SHP77 treated with DMSO at 0.1 percent for 48 hours (cell line): ENCODE measurements at places on chromosomes 3 and 15.
A peak's percentile ranks its signal among the peaks of the same experiment; 100 is the strongest.

- DNase-seq = no peak
Observed at GRCh38 chr3:193190146-193190786, 50.8 kb upstream of the PLAAT1 start.

- no peak for DNase-seq
Observed at GRCh38 chr15:23760024-23760423, 72.9 kb upstream of the NDN start.

DNA sequence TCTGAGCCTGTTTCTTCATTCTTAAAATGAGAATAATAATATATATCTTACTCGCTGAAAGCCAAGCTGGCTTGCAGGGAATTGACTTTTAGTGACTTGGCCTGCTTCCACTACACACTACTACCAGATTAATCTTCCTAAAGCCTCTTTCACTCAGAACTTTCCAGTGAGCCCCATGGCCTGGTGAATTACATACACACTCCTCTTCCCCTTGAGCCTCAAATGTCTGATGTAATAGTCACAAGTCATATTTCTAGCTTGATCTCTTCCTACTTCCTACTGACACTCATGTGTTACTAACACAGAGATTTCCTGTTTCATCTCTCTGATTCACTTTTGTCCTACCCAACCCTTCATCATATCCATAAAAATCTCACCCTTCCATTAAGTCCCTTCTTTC, 82.7 kb upstream of the SOX2 start:
- no peak for DNase-seq

DNA sequence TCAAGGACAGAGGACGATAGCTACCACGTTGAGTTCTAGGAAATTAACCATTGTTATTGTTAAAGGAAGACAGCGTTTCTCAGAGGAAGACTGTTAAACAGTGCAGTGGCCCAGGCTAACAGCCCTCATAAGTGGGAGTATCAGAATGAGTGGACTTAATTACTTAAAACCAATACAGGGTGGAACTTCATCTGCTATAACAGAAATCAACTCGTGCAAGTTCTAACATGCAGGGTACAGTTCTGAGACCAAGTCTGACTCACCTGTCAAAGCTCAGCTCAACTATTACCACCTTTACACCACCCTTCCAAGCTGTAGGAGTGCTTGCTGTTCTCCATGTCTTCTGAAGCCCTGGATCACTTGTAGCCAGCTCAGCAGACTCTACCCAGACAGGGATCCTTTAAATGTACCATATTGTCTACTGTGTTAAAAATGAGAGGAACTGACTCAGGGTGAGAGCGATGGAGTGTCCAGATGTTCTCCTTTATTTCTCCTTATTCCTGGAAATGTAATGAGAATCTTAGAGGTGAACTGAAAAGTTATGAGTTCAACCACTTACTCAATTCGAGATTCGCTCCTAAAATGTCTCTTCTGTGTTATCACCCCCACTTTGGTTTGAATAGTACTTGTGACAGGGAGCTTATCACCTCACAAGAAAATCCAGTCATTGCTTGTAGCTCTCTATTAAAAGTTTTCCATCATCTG, 26.5 kb downstream of the CD86 start:
- DNase-seq = no peak

- peak; percentile 20 for DNase-seq
Observed at GRCh38 chr3:55205990-55206389, 278.1 kb upstream of the LRTM1 start.

DNA sequence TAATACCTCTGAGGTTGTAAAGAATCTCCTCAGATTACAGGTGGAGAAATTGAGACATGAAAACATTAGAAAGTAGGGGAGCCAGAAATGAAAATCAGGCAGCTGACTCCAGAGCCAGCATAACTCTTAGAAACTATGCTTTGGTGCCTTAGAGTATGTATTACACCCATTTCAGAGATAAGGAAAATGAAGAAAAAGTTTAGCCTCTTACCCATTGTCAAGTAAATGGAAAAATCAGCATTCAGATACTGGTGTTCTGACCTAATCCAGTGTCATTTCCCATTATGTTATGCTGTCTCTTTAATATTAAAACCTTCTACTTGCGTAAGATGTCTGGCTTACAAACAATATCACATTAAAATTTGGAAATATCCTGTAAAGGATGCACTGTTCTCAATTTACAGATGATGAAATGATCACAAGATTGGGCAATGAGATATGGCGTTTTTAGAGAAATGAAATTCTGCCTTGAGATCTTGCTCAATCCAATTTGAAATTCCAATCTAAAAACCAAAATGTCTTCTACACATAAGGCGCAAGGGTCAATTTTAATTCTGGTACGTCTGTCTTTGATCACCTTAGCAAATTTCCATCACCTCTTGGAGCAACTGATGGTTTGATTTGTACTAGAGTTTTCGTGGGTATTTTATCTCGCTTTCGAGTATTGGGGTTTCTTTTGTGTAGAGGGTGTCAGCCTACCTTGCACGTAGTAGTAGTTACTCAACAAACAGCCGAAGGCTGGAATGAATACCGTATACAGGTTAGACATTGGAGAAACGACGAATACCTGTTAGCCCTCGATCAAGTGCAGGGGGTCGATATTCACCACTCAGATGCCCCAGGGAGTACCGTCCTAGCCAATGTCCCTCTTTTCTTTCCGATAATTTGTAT, 902 bp upstream of the ZCWPW2 start:
- DNase-seq = no peak

DNA sequence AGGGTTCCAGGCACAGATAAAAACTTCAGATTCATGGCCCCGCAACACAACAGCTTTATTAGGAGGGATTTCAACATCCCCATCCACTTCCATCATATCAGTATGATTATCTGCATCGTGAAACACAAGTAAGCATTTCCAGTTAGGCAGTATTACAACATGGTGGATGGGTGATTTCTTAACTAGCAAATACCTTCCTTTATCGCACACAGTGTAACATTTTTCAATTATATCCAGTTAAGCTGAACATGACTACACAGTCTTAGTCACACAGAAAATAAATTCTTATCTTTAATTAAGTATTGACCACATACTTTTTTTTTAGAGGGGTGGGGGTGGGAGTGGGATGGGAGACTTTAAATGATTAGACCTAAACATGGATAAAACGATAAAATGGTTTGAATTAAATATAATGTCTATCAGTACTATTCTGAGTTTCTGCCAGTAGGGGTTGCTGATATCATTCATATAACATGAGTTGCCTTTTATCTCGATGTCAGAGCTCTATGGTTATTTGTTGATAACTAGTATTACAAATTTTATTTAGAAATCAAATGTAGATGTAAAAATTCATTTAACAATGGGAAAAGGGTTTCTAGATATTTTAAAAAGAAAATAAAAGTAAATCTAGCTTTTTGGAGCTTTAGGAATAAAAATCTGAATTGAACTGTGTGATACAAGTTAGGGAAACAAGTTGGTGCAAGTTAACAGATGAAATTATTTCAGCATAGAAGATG, 146.6 kb downstream of the TBL1XR1 start:
- peak; percentile 45 for DNase-seq

GRCh38 chr3:59654480-59655417, 604.9 kb upstream of the CFAP20DC start:
- DNase-seq = no peak

- no peak for DNase-seq
Observed at GRCh38 chr3:50658831-50659230, 15.9 kb upstream of the DOCK3 start.

DNA sequence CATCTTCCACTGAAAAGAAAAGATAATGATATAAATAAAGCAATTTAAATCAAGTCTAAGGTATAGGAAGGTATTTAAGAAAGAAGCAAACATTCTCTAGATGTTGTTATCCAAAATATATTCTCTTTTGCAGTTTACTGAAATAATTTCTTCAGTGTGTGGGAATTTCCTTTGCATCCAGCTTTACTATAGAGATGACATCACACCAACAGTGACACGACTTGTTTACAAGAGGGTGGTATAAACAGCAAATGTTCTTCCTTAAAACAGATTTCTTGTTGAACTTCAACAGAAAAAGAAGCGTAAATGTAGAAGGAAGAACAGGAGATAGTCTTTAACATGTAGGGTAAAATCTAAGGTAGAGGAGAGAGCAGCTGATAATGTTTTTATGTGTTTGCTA, 202.5 kb downstream of the ROBO2 start:
- DNase-seq = no peak

- DNase-seq = no peak
Observed at GRCh38 chr3:113754494-113755159, 7.8 kb downstream of the ATP6V1A start.

DNA sequence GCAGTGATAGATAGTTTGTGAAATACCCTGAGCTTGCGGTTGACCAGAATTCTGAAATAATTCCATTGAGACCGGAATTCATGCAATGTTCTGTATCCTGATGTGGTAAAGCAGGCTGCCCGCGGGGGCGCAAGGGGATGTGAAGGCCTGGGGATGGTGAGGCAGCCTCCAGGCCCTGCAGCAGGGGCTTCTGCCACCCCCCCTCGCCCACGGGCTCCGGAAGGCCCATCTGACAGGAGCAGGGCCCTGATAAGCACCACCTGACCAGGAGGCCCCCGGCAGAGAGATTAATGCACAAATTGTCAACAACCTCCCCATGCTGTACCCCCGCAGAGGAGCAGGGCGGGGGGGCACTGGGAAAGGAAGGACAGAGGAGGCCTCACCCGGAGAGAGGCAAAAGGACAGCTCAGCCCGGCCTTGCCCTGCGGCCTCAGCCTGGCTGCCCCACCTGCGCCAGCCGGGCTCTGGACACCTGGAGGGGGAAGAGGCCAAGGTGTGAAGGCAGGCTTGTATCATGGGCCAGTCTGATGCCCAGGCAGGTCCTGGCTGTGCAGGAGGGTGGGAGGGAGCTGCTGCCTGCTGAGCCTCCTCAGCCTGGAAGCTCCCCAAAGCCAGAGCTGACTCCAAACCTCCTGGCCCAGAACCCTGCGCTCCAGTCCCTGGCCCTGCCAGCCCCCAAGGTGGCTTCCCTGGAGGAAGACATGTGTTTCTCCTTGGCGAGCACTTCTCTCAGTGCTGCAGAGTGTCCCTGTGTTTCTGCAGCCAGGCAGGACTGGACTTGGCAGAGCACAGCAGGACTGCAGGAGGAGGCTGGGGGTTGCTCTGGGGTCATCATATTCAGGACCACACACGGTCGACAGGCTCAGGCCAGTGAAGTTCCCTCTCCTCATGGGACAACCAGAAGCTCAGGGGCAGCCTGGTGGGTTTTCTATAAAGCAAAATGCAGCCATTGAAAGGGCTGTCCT, 46.5 kb downstream of the RPN1 start:
- DNase-seq = no peak

DNA sequence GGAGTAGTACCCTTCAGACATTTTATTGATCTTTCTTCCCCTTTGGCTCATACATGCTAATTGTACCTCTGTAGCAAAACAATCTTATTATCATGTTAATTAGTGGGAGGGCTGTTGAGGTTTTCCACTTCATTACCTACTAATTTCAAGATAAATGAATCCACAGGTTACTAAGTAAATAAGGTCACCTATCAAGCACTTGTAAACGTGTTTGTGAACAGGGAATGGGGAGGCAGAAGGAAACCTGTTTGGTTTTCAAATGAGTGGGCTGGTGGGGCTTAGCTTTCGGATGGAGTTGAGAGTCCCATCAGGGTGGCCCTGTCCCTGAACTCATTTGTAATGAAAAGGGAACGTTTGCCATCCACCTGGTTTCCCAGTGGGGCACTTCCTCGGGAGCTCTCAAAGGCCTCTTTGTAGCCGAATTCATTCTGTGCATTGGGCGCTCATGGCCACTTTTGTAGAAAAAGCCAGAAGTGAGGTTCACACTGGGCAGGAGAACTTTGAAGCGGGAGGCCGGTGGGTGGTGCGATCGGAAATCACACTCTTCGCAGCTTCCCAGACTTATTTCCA, 419.8 kb upstream of the NR2F2 start:
- no peak for DNase-seq

- peak; percentile 33 for DNase-seq
Observed at GRCh38 chr3:144770915-144771351, 799.3 kb downstream of the DIPK2A start.

DNA sequence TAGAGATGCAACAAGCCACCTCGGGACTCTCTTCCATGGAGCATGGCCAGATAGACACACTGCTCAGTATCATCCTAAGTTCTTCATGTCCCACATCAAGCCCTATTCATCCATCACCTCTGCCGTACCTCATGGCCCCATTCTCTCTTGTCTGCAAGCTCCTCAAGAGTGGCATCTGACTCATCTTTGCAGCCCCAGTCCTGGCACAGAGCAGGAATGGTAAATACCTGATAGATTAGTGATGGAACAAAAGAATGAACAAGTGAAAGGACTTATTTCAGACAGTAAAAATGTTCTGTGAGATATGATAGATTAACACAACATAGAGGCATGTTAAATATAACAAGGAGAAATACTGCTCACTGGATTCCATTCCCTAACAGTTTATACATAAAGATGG, 176.4 kb downstream of the ISL2 start:
- no peak for DNase-seq

DNA sequence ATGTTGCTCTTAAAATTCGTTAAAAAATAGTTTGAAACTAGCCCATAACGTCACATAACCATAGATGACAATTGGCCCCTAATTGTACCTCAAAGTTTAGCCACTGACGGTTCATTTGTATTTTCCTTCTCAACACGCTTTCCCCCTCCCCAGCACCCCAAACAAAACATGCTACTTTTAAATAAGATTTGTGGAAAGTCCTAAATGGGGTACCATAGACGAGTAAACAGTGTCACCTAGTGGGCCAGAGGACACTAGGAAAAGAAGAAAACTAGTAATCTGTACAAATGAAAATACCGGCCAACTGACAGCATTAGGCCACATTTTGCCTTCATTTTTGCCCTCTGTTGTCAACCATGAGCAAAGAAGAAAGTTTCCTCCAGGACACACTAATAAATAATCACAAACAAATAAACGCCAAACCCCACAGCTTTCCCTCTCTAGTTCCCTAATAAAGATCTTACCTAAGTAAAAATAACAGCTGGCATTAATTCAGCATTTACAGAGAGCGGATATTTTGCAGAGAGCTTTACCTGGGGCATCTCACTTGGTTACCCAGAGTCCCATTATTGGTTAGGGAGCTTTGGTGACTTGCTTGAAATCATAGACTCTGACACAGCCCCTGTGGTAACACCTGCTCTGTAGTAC, 175.1 kb upstream of the ATP11B start:
- DNase-seq = peak; percentile 73

GRCh38 chr3:172707030-172707429, 3.8 kb downstream of the NCEH1 start:
- DNase-seq = no peak

- DNase-seq = no peak
Observed at GRCh38 chr3:20574746-20575145, 388.7 kb upstream of the SGO1 start.

GRCh38 chr3:10780922-10781321, 35.1 kb upstream of the SLC6A11 start:
- DNase-seq = no peak
